ENCODE measurements at places on chromosomes 5 and 9. TPM values are rescaled to one million over a fixed set of nuclear protein-coding genes. Genes with fewer than 3 reads are reported as not detected.

Gene PCDHGB1
- 0.49 TPM for total RNA-seq

Gene WDR36
- 17.1 TPM for total RNA-seq

Gene SOX30
- 0.33 TPM for total RNA-seq

Gene ANKRD18A
- total RNA-seq = 1.9 TPM

Gene IL13
- not detected for total RNA-seq

Gene NRG2
- under 0.01 TPM for total RNA-seq

Gene OTP
- total RNA-seq = not detected

Gene NAIP
- total RNA-seq = 3.2 TPM

Gene BTNL9
- total RNA-seq = not detected

Gene STOM
- total RNA-seq = 29.3 TPM

Gene EGFL7
- 27.0 TPM for total RNA-seq

Gene PCDHB15
- 1.0 TPM for total RNA-seq

Gene PCSK5
- total RNA-seq = 7.7 TPM

Gene PCDHB12
- total RNA-seq = 0.25 TPM

Gene RNF183
- total RNA-seq = not detected

Gene CHSY3
- 3.9 TPM for total RNA-seq

Gene LOX
- 63.2 TPM for total RNA-seq

Gene FOXD1
- total RNA-seq = 72.4 TPM

Gene PCDHA1
- total RNA-seq = 0.16 TPM

Gene FPGS
- 102 TPM for total RNA-seq

Gene SCGB3A2
- not detected for total RNA-seq

Gene PIP5KL1
- 2.5 TPM for total RNA-seq

Gene DMRT3
- 8.8 TPM for total RNA-seq

Gene ENTPD8
- total RNA-seq = 0.38 TPM

Gene ZBTB26
- total RNA-seq = 2.3 TPM

Gene SLU7
- total RNA-seq = 15.6 TPM

Gene DENND4C
- 34.9 TPM for total RNA-seq

Gene SPINK5
- total RNA-seq = not detected

Gene HK3
- total RNA-seq = not detected

Gene PCDHB5
- total RNA-seq = 1.5 TPM

Gene KDM3B
- 30.8 TPM for total RNA-seq

Gene GFPT2
- total RNA-seq = 14.2 TPM

Gene ANKS6
- 39.4 TPM for total RNA-seq

Measured in mesangial cell (primary cell).